Fibroblast of mammary gland (primary cell): ENCODE measurements at places on chromosomes 2 and 18.

GRCh38 chr2:205500951-205501350, 181.3 kb upstream of the NRP2 start:
- DNase-seq, result no peak

DNA sequence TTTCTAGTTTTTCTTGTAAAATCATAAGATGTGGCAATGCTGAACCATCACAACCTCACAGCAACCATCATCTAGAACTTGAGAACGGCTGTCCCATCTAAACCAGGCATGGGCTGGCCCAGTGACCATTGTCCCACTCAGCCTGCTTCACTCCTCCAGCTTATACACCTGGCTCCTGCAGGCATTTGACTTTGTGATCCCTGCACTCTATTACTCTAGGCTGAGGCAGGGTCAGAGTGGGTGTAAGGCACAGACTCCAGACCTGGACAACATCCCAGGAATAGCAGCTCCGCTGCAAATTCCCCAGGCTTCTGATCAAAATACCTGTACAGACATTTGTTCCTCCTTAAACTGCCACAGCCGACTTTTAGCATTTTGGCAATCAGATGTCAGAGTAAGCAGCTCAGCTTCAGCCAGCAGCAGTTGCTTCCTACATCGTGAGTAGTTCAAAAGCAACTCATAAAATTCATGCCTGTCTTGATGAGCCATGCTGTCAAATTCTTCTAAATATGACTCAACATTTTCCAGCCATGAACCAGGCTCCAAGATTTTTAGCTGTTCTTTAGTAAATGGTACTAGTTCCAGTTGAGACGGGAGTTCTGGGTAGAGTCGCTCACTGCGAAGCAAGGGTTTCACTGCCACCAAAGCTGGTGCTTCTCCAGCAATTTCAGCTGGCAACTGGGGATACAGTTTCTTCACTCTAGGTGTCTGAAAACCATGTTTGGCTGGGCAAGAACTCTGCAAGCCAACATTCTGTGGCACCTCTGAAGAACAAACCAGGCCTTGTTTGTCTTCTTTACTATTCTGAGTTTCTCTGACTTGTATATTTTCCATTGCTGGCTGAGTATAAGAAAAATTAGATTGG, 12.8 kb downstream of the EPG5 start:
- DNase-seq, result peak; percentile 91

GRCh38 chr2:143776526-143777297, 647.5 kb downstream of the ARHGAP15 start:
- no peak for DNase-seq

- DNase-seq, result peak; percentile 62
Observed at GRCh38 chr2:216620786-216621185, 12.4 kb upstream of the IGFBP2 start.

DNA sequence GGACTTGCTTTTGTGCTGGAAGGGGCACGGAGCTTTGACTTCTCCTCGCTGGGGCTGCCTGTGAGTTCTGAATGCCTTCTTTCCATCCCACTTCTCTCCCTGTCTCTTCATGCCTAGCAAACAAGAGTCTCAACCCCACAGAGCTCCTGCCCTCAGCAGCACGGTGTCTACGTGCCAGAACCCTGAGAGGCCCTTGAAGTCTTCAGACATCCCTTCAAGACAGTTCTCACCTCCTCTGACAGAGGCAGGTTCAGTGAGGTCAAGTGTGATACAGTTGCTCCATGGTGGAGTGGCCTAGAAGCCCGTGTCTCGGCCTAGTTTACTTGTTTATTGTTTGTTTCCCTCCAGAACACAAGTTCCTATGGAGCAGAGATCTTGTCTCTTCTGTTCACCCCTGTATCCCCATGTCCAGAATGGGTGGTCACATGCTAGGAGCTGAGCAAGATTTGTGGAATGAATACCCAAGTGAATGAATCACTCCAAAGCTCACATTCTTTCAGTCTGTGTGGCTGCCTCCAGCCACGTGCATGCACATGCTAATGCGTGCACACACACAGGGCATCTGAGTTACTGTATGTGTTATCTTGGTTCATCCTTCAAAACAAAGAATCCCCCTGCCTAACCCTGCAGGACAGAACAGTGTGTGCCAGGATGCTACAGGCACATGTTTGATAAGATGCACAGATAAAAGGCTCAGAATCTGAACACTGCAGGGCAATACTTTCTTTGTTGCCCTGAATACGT, 391.6 kb downstream of the NBAS start:
- peak; percentile 94 for DNase-seq

DNA sequence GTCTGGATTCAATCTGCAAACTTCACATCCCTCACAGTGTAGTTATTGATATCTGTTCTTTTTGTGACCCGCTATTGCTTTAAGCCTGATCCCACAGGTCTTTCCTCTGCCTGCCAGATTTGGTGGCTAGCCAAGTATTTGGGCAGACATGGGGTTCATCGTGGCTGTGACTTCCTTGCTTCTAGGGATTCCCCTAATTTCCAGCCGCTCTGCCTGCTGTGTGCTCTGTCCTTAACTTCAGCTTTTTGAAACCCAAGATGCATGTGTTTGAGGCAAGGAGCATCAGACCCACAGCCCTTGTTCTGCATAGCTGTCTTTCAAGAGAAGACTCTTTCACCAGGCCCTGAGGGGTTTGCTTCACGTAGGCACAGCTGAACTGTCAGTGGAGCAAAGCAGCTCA, 54.2 kb downstream of the NCAPH start:
- no peak for DNase-seq

GRCh38 chr2:182496596-182496995, 69.8 kb upstream of the PDE1A start:
- no peak for DNase-seq

GRCh38 chr18:29840089-29840488, 1202.5 kb downstream of the DSC3 start:
- DNase-seq, result peak; percentile 81

GRCh38 chr2:60095903-60096302, 457.6 kb downstream of the BCL11A start:
- no peak for DNase-seq

DNA sequence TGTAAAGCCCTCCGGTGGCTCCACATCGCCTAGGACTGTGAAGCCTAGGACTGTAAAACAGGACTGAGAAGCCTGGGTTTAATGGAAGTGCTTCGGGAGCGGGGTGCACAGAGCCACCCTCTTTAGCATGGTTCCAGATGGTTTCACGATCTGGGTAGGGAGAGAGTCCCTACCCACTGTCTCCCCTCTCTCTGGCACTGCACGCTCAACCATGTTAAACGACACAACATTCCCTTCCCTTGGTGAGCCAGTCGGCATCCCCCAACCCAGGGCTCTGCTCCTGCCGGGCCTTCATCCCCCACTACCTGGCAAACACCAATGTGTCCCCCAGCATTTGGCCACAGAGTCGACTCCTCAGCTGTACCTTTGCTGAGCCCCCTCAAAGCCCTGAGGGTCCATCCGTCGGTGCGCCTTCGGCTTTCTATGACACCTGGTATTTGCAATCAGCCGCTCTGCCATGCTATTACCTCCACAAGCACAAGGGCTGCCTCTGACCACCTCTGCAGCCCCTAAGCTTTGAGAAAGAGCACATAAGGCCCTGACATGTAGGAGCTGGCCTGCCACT, 1.1 kb downstream of the COPS9 start:
- no peak for DNase-seq

GRCh38 chr2:175926272-175926671, 75.8 kb downstream of the LNPK start:
- peak; percentile 80 for DNase-seq

GRCh38 chr2:37921781-37922180, 3.3 kb upstream of the RMDN2 start:
- no peak for DNase-seq

DNA sequence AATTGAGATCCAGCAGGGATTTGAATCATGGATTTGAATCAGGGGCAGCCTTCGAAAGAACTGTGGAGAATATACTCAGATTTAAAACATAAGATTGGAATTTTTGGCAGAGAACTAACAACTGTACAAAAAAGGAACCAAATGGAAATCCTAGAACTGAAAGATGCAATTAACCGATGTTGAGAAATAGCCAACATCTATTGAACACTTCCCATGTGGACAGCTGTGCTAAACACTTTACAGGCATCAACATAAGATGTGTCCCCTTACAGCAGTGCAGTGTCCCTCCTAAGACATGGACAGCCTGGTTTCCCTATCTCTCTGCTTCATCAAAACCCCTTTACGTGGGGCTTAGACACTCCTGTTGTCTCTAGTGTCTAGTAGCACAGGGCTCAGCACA, 3.7 kb upstream of the IL1RN start:
- DNase-seq, result no peak

GRCh38 chr2:189530965-189531637, 49.5 kb downstream of the SLC40A1 start:
- no peak for DNase-seq

GRCh38 chr2:144249035-144249637, 270.8 kb downstream of the ZEB2 start:
- peak; percentile 23 for DNase-seq

GRCh38 chr2:144270951-144271350, 249.0 kb downstream of the ZEB2 start:
- no peak for DNase-seq

- DNase-seq, result no peak
Observed at GRCh38 chr18:50113726-50114125, 81.2 kb downstream of the MYO5B start.

DNA sequence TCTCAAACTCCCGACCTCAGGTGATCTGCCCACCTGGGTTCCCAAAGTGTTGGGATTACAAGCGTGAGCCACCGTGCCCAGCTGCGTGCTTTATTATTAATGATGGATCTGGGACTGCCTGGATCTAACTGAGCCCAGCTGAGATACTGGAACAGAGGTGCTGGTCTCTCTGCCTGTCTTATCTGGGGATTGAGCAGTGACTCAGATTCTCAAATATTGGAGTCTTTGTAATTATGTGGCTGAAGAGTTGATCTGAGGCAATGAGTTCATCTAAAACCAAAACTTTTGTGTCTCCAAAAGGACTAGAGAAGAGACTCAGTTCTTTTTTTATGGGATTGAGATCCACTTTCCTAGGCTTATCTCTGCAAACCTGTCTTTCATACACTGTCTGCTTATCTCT, 16.3 kb downstream of the PLEKHB2 start:
- DNase-seq, result peak; percentile 7

- no peak for DNase-seq
Observed at GRCh38 chr2:198033626-198034025, 229.2 kb downstream of the PLCL1 start.

GRCh38 chr2:239000500-239001073, 152.7 kb downstream of the TWIST2 start:
- DNase-seq, result no peak

- DNase-seq, result no peak
Observed at GRCh38 chr2:110800611-110801402, 68.4 kb downstream of the ACOXL start.

- no peak for DNase-seq
Observed at GRCh38 chr2:59677158-59677557, 876.3 kb downstream of the BCL11A start.

DNA sequence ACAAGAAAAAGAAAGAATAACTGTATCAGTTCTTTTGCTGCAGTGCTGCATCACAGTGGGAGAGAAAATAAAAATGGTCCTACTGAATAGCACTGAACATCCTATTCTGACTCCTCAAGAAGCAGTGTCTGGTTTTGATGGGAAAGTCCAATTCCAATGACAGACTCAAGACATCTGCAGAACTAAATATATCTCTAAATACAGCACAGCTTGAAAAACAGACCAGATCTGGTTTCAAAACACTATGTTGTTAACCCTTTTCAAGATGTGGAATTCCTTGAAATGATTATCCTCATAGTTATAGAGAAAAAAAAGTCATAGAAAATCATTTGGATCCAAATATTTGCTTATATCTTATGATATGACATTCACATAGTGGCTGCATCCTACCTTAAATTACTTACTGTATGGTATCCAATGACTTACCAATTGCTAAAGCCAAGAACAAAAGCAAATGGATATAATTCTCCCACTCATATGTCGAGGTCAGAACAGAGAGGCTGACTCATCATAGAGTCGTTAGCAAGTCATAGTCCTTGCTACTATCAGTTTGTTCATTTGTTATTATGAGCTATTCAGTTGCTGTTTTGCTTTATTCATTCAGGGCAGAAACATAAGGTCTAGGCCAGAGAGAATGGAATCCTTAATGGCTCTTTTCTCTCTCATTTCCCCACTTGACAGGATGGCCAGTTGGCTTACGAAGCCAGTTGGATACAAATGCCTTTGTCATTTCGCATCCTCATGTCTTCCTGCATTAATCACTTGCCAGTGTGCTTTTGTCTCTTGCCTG, 62.5 kb upstream of the ACVR2A start:
- DNase-seq, result peak; percentile 89

DNA sequence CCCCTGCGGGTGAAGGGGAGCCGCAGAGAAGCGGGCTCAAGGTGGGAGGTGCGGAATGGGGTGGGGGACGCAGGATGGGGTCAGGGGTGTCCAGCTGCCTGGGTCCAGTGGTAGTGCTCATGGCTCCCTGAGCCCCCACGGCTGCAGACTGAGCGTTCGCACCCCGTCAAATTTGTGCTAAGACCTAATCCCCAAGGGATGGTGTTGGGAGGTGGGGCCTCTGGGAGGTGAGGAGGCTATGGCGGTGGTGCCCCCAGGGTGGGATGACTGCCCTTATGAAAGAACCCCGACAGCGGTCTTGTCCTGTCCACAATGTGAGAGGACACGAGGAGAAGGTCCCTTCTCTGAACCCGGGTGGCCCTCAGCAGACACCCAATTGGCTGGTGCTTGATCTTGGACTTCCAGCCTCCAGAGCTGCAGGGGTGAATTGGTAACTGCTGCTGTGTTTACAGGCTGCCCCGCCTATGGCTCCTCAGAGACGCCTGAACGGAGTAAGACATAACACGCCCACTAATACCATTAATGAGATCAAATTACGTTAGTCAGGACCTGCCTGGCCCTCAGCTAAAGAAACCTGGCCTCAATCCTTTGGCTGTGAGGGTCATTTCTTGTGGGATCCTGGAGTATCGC, 42.6 kb downstream of the PXDN start:
- DNase-seq, result peak; percentile 42

DNA sequence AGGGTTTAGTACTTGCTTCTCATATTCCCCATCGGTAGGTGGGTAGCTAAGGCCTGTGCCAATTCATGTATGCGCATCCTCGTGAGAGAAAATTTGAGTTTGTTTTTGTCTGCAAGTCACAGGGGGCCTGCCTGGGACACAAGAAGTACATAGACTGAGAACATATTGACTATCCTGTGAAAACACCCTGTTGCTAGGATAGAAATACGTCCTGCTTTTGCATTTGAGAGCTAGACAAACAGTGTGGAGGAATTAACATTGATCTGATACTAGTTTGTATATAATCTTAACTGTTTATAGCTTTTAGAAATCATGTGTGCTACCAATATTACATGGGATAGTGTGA, 10.9 kb downstream of the WDR7 start:
- no peak for DNase-seq

DNA sequence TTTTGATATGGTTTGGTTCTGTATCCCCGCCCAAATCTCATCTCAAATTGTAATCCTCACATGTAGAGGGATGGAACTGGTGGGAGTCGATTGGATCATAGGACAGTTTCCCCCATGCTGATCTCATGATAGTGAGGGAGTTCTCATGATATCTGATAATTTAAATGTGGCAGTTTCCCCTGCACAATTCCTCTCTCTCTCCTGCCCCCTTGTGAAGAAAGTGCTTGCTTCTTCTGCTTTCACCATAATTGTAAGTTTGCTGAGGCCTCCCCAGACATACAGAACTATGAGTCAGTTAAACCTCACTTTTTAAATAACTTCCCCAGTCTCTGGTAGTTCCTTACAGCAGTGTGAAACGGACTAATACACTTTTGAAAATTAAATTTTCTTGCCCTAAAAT, 12.3 kb upstream of the KCNJ3 start:
- no peak for DNase-seq
